ENCODE measurements at places on chromosomes 7 and 10.

DNA sequence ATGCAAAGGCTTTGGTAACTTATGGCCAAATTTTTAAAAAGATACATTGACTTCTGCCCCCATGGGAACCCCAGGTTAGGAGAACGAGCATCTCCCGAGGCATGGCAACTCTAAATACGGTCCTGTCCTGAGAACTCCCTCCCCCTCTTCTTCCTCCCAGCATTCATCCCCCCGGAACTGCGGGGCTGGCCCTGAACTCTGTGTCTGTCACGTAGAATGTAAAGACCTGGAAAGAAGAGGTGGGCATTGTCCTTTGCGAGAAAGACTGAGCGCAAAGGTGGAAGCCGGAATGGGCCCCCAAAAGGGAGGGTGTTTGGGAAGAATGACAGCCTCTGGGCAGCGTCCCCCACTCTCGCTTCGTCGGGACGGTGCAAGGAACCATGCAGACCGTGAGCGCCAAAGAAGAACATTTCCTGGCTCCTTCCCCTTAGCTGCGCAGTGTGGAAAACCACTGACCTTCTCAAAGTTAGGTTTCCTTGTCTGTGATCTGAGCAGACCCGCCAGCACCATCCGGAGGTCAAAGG is 21.0 kb downstream of the SHH start:
- DNase-seq: no peak

- DNase-seq: no peak
Measured at GRCh38 chr10:95819620-95820329, 63.8 kb downstream of the ENTPD1 start.

GRCh38 chr7:149776848-149777407 is 3.5 kb upstream of the ZNF467 start:
- no peak for DNase-seq

GRCh38 chr10:843703-844102 is 87.8 kb downstream of the LARP4B start:
- DNase-seq: no peak

DNA sequence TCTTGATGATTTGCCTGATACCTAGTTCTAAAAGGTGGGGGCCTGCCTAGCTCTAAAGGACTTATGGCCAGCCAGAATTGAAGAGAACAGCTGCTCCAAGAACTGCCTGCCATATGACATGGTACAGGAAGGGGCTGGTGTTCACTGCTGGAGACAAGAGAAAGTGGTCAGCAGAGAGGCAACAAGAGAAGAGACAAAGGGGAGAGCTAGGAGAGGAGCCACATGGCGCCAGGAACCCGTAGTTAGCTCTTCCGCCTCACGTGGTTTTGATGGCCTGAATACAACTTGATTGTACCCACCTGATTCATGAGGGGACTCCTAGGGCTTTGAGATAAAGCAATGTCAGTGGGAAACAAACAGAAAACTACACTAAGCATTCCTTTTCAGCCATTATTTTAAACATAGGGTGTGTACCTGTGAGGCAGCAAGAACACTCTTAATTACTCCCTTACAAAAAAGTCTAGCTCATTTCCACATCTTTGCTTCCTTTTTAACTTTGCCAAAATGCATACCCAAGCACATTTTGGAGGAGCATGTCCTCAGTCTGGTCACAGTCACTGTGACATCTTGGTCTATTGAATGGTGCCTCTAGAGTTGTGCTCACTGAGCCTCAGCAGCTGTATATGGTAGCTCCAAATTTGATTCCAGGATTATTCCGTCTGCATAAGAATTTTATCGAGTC is 71.6 kb downstream of the CCDC71L start:
- DNase-seq: no peak

DNA sequence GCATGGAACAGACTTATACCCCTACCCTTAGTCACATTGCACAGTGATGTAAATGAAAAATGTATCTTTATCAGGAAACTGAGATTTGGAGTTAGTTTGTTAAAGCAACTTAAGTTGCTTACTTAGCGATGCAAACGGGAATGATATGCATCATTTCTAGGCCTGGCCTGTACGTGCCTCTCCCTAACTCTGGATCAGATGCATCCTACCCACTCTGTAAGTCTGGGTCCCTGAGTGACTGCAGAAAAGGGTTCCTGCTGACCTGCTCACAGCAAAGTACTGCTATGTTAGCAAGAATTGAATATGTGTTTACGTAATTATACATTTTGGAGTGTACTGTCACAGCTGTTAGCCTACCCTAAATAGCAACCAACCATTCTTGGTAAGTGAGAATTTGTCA is 30.7 kb upstream of the PRTFDC1 start:
- DNase-seq: no peak
